Astrocyte (in vitro differentiated cells and primary cell): ENCODE measurements at places on chromosomes 11 and 22. TPM values are rescaled to one million over a fixed set of nuclear protein-coding genes. Genes with fewer than 3 reads are reported as not detected.

- no peak for DNase-seq
Measured at GRCh38 chr11:17974246-17974645, 38.6 kb downstream of the SERGEF start.

DNA sequence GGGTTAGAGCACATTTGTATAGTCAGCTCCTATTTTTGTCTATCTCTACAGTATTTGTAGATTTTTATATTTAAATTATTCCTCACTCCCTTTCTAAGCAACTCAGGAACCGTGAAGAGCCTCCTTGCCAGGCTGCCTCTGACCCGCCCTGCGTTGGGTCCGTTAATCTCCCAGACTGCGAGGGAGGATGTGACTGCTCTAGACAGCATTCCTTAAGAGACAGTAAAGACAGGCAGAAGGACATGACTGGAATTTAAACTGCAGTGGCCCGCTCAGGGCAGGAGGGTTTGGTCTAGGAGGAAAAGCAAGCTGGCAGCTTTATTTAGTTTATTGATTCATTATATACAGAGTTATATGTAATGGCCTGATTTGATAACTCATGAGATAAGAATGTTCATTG, 413.7 kb downstream of the TMEM135 start:
- peak; percentile 25 for DNase-seq

RIMBP3C gene
- total RNA-seq, result 0.23 and 0.43 TPM in 2 replicates

- peak; percentile 87 for DNase-seq
Measured at GRCh38 chr22:35977136-35977535, 51.5 kb downstream of the RBFOX2 start.

DNA sequence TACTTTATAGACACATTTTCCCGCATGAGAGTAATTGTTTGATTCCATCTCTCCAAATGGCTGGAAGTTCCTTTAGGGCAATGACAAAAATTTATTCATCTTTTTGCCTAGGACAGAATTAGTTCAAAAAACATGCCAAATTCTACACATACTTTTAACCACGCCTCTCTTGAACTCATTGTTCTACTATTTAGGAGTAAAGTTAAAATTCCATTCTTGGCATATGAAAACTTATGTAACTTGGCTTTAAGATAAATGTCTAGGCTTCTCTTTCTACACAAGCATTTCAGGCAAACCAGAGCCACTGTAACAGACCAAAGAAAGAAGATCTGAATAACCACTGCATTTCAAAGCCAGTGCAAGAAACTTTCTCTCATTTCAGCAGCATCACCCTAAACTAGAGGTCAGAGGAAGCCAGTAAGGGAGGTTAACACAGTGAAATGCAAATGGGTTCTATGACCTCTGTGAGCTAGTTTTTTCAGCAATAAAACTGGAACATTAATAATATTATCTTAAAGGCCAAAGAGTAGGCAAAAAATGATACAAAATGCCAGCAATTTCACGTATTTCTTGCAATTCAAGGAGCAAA, 73.0 kb downstream of the RSF1 start:
- DNase-seq, result peak; percentile 65

GRCh38 chr11:443542-444199, 1.9 kb upstream of the ANO9 start:
- no peak for DNase-seq

PHOX2A gene
- total RNA-seq, result 0.36 TPM in 1 of 2 replicates, not detected in the other

DNA sequence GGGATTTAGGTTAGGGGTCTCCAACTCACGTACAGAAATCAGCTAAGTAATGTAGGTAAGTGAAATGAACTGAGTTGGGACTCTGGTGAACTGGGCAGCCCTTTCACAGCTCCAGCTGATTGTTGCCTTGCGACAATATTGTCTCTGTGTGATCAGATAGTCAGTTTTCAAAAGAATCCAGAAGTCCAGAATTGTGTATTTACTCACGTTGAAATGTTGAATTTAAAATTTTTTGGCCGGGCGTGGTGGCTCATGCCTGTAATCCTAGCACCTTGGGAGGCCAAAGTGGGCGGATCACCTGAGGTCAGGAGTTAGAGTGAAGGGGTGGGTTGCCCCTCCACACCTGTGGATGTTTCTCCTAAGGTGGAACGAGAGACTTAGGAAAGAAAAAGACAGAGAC, 18.8 kb upstream of the WDR74 start:
- DNase-seq, result no peak

DNA sequence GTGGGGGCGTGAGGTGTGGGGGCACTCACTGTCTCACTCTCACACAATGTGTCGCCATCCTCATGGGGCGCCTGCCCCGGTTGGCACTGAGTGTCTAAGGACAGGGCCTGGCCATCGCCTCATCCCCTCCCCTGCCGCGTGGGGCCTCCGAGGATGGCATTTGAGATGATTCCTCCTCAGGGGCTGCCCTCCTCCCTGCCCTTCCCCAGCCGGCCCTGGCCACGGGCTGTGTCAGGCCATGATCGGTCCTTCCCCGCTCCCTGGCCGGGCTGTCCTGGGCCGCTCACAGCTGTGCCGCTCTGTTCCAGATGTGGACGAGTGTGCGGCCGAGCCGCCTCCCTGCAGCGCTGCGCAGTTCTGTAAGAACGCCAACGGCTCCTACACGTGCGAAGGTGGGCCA, 4.5 kb downstream of the CRELD2 start:
- no peak for DNase-seq

AMOTL1 gene
- 46.1 and 47.8 TPM in 2 replicates for total RNA-seq

INS gene
- total RNA-seq, result not detected in 2 replicates

DNA sequence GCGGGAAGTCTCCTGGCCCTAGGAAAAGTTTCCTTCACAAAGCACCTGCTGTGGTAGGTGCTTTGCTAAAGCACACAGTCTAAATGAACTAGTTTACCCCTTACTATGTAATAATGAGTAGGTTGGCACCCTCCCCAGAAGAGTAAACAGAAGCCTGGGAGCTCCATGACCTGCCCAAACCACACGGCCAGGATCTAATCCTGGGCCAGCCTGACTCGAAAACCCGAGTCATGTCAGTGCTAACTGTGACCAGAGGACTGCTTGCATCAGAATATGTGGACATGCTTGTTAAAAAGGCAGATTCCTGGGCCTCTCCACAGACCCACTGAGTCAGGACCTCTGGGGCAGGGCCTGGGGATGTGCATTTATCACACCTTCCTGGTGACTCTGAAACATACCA, 67.7 kb downstream of the PANX1 start:
- DNase-seq, result no peak

DNA sequence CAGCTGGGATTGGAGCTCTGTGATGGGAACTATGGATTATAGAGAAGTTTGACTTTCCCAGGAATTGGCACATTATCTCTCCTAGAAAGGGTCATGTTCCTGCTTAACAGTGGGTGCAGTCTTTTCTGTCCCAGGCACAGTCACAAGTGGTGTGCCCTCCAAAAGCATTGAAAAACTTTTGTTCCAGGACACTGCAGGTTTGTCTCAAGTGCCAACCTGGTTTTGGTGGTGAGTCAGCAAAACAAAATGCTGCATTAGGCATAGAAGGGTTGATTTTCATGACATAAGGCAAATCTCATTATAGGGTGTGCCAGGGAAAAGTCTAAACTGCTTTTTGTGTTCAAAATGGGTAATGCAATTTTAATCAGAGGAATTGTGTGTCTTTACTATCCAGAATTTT, 4.9 kb downstream of the HTATIP2 start:
- no peak for DNase-seq

DNA sequence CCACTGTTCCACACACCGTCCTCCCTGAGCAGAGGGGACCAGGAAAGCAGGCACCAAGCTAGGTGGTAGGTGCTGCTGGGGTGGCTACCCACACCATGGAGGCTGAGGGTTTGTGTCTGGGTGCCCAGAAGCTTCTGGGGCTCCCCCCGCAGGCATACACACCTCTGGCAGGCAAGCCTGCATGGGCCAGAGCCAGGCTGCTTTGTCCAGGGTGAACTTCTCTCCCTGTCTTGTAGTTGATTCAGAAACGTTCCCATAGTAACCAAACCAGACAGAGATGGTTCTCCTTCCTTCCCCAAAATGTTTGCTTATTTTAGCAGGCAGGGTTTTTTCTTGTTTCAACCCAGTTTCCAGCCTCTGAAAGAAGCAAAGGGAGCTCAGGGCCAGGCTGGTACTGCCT, 40.9 kb upstream of the SUSD2 start:
- DNase-seq, result no peak

EIF3F gene
- total RNA-seq, result 243 and 260 TPM in 2 replicates
